ENCODE measurements at places on chromosomes 4 and X.

- no peaks in the 10 kb centered on the region for H3K4me1 ChIP-seq
- no peak overlapping the region for H3K27ac ChIP-seq
- ATAC-seq, result no peak
- peaks cover 4% of the 10 kb centered on the region for H3K27me3 ChIP-seq
These were observed 2.1 kb downstream of the AMBN start for GRCh38 chr4:70594196-70594595.

DNA sequence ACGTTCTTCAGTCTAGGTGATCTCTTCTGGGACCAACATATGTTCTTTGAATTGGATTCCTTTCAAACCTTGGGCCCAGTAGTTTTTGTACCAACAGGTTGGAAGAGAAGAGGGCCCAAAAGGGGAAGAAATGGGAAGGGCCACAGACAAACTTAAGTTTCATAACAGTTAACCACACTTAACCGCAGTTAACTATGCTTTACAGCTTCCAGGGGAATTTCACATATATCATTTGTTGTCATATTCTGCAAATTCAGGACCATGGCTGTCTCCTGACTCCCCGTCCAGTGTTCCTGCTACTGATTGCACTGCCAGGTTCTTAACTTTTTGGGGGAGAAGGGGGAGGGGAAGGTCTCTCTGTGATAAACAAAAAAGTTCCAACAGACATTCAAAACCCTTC, 34.6 kb downstream of the RTL5 start:
- H3K4me3 ChIP-seq, result no peak overlapping the region
- H3K36me3 ChIP-seq, result no peaks in the 10 kb centered on the region
- no peak overlapping the region for H3K27ac ChIP-seq

DNA sequence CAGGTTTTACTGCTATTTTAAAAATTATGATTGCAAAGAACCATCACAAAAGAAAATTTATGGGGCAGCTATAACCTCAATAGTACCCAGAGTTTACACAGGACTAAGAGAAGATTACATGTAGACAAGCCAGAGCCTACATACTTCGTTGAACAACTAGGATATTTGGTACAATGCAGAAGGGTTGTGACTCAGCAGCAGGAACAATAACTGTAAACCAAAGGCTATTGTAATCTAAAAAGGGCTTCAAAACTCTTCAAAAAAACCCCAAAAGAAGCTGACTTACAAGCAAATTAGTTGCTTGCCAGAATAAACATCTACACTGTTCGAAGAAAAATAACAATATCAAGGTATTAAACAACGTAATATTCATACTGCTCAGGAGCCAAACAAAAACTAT, 618.0 kb downstream of the STPG2 start:
- ATAC-seq, result no peak
- H3K4me1 ChIP-seq, result no peaks in the 10 kb centered on the region
- no peak overlapping the region for H3K27ac ChIP-seq
- no peaks in the 10 kb centered on the region for H3K36me3 ChIP-seq
- no peaks in the 10 kb centered on the region for H3K27me3 ChIP-seq

DNA sequence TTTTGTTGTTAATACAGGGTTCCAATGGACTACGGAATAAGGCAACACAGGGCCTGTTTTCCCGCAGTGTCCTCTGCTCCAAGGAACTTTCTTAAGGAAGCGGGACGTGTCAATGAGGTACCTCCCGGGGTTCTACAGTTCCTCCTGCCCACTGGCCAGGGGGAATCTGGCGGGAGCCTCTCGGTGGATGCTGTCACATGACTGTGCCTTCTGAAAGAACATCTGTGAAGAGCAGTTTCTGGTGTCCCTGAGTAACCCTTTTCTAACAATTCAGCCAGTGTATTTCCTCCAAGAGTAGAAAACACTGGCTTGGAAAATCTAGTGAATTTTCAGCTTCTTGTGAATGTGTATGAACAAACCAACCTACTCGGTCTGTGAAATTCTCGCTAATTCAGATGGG, 32.7 kb downstream of the MFAP3L start:
- H3K27me3 ChIP-seq, result no peaks in the 10 kb centered on the region
- no peak overlapping the region for H3K27ac ChIP-seq
- no peak for ATAC-seq

GRCh38 chrX:77622672-77623071, 163.3 kb downstream of the ATRX start:
- peaks cover 55% of the 10 kb centered on the region for H3K36me3 ChIP-seq
- H3K4me1 ChIP-seq, result peaks cover 14% of the 10 kb centered on the region
- peak overlapping the region; percentile 51 for H3K27ac ChIP-seq
- no peaks in the 10 kb centered on the region for H3K27me3 ChIP-seq
- peak; percentile 19 for ATAC-seq

GRCh38 chr4:5753366-5753765, 42.4 kb downstream of the EVC start:
- H3K4me3 ChIP-seq, result no peak overlapping the region
- no peaks in the 10 kb centered on the region for H3K36me3 ChIP-seq
- ATAC-seq, result no peak
- no peak overlapping the region for H3K27ac ChIP-seq
- no peaks in the 10 kb centered on the region for H3K27me3 ChIP-seq

DNA sequence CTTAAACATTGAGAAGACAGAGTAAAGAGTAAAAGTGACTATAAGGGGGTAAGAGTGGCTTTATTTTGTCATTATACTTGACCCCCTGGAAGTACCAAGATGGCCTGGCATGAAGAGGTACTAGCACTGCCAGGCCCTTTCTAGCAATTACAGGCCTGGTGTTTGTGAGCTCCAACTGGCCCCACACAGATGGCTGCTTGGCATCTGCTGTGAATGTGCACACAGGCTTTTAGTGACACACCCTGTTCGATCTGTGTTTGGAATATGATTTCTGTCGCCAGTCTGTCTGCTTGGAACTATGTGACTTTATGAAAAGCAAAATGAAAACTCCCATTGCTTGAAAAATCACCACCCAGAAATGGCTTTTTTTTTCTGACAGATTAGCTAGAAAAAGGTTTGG, 123.3 kb downstream of the CLCN4 start:
- H3K27me3 ChIP-seq, result no peaks in the 10 kb centered on the region
- no peak overlapping the region for H3K4me3 ChIP-seq

- H3K27me3 ChIP-seq, result no peaks in the 10 kb centered on the region
- no peaks in the 10 kb centered on the region for H3K4me1 ChIP-seq
- H3K36me3 ChIP-seq, result no peaks in the 10 kb centered on the region
- H3K4me3 ChIP-seq, result no peak overlapping the region
- ATAC-seq, result no peak
These were observed 1995.7 kb upstream of the AGA start for GRCh38 chr4:179437962-179438361.

DNA sequence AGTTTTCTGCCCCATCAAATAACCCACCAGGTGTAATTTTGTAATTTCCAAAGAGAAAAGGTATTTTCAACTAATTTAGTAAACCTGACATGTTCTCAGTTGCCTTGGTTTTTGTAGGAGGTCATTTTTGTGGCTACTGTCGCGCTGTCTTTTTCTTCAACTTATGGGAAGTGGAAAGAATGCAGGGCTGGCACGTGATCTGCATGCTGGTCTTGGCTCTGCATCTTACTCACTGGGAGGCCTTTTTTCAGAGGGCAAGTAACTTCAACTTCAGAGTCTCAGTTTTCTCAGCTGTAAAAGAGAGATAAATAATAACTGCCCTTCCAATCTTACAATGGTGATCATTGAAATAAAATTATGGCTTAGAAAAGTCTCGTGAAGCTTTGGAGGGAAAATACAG, 109.9 kb upstream of the SMIM10 start:
- H3K4me3 ChIP-seq, result no peak overlapping the region
- H3K4me1 ChIP-seq, result no peaks in the 10 kb centered on the region
- no peak overlapping the region for H3K27ac ChIP-seq
- ATAC-seq, result no peak

GRCh38 chrX:102720237-102721168, at the start of gene GPRASP3:
TSS of gene GPRASP3 (plus strand) at chrX:102720743. CDS start at chrX:102748996, 28,253 bp downstream.
- H3K27ac ChIP-seq, result peak within 1 kb of the TSS; percentile 85
- peaks cover 6% of the 10 kb centered on the region for H3K4me1 ChIP-seq
- H3K27me3 ChIP-seq, result no peaks in the 10 kb centered on the region
- peak; percentile 100 for ATAC-seq
- peak within 1 kb of the TSS; percentile 92 for H3K4me3 ChIP-seq

- H3K27ac ChIP-seq, result no peak overlapping the region
- H3K4me1 ChIP-seq, result peaks cover 6% of the 10 kb centered on the region
- H3K4me3 ChIP-seq, result no peak overlapping the region
These were observed 58.2 kb downstream of the DCLK2 start for GRCh38 chr4:150136481-150136880.

DNA sequence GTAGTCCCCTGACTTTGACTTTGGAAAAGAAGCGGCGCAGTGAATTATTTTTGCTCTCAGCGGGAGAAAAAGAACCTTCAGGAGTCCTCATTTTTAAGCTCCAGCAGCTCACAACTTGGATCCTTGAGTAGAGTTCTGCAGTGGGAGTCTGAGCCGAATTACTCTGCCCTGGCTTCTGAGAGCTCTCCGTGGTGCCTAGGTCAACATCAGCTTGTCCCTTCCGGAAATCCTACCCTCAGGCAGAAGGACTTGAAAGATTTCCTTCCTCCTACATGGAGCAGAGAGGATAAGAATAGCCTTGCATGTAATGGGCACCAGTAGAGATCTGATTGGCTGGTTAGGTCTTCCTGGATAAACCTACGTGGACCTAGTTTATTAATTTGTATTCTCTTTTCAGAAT, 549.7 kb upstream of the TENM3 start:
- no peaks in the 10 kb centered on the region for H3K36me3 ChIP-seq
- H3K27ac ChIP-seq, result no peak overlapping the region
- H3K4me1 ChIP-seq, result no peaks in the 10 kb centered on the region
- no peak for ATAC-seq
- H3K4me3 ChIP-seq, result no peak overlapping the region

- H3K27ac ChIP-seq, result no peak overlapping the region
- peak; percentile 74 for ATAC-seq
- no peaks in the 10 kb centered on the region for H3K36me3 ChIP-seq
- H3K27me3 ChIP-seq, result peaks cover 19% of the 10 kb centered on the region
- H3K4me3 ChIP-seq, result no peak overlapping the region
These were observed 230.3 kb upstream of the PGRMC2 start for GRCh38 chr4:128517739-128518510.

- no peaks in the 10 kb centered on the region for H3K36me3 ChIP-seq
- peaks cover 3% of the 10 kb centered on the region for H3K27me3 ChIP-seq
- H3K4me3 ChIP-seq, result no peak overlapping the region
- H3K27ac ChIP-seq, result no peak overlapping the region
- no peaks in the 10 kb centered on the region for H3K4me1 ChIP-seq
- ATAC-seq, result no peak
These were observed 107.2 kb upstream of the PGRMC2 start for GRCh38 chr4:128394778-128395177.

DNA sequence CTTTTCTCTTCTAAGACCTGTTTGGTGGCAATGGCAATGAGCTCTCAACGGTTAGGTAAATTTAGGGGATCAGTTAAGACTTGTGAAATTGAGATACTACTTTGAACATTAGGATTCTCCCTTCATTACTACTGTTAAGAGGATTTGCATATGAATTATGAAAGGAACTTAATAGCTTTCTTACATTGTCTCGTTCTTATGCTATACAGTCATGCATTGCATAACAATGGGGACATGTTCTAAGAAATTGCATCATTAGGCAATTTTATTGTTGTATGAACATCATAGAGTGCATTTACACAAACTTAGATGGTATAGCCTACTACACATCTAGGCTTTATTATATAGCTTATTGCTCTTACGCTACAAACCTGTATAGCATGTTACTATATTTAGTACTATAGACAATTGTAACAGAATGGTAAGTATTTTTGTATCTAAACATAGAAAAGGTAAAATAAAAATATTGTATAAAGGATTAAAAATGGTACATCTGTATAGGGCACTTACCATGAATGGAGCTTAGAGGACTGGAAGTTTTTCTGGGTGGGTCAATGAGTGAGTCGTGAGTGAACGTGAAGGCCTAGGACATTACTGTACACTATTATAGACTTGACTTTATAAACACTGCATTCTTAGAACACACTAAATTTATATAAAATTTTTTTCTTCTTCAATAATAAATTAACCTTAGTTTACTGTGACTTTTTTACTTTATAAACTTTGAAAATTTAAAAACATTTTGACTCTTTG, 62.5 kb downstream of the PAQR3 start:
- ATAC-seq, result no peak
- no peak overlapping the region for H3K4me3 ChIP-seq
- no peaks in the 10 kb centered on the region for H3K27me3 ChIP-seq
- H3K36me3 ChIP-seq, result peaks cover 19% of the 10 kb centered on the region

- no peak overlapping the region for H3K27ac ChIP-seq
- no peaks in the 10 kb centered on the region for H3K4me1 ChIP-seq
- H3K27me3 ChIP-seq, result peaks cover 12% of the 10 kb centered on the region
- ATAC-seq, result no peak
- H3K4me3 ChIP-seq, result no peak overlapping the region
- no peaks in the 10 kb centered on the region for H3K36me3 ChIP-seq
These were observed 8.5 kb upstream of the GPR50 start for GRCh38 chrX:151167791-151168345.

All from activated T-helper 17 cell treated with anti-CD3 and anti-CD28 coated beads, Interleukin-2, amount 50 U/mL, for 72 hours (primary cell).